ENCODE measurements at places on chromosomes 1 and 21.

GRCh38 chr1:39418236-39418635 is 73.2 kb upstream of the BMP8A start:
- DNase-seq = no peak

DNA sequence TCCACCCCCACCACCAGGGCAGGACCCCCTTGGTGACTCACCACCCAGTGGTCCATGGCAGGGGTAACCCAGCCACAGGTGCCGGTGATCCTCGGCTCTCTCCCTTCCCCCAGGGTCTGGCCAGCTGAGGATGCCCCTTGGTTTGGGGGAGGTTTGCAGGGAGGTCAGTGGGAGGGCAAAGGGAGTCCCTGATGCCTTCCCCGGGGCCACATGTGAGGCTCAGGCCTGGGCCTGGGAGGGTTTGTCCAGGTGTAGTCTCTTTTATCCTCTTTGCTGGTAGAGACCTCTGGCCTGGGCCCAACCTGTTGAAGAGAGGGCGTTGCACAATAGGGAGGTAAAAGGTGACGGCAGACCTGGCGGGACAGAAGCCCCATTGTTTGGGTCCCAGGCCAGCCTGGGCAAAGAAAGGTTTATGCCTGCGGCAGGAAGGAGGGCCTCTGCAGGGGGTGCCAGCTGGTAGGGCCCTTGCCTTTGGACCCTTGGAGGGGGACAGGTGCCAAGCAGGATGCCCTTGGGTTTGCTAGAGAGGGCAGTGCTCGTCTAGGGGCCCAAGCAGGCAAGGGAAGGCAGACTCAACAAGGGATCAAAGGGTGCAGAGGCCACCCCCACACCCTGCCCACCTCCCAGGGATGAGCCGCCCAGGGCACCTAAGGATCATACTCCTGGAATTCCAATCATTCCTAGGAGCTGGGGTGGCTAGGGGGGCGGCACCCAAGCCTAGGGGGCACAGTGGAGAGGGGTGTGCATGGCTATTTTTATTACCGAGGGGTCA is 760 bp upstream of the TINAGL1 start:
- no peak for DNase-seq

GRCh38 chr1:19044471-19044870 is 88.0 kb upstream of the IFFO2 start:
- DNase-seq = no peak

DNA sequence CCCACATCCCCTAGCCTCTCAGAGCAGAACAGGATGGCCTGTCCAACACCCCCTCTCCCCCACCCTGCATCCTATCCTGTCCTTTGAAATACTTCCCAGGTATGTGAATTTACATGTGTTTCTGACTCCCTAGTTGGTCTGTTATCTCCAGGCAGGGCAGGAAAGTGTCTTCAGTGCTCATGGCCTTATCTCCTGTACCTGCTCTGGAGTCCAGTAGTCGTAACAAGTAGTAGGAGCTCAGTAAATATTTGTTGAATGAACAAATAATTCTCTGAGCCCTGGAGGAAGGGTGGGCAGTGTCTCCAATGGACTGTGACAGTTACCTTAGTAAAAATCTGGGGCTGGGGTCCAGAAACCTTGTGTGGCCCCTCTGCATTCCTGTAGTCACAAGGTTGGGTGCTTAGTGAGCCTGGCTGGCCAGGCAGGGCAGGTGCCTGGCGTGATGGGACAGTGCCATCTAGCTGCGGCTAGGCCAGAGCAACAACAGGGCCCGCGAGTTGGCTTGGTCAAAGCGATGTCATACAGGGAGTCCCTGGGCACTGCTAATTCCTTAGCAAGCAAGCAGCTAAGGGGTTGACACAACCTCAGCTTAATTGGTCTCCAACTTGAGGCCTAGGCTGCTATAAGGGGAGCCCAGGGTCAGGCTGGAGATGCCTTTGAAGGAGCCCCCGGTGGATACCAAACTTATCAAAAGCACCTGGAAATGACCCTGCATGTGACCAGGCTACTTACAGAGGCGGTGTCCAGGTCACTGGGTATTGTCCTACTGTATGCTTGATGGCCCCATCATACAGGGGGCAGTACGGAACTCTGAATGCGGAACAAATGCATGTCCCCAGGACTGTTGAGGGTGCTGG is 89.0 kb upstream of the PPM1J start:
- peak; percentile 57 for DNase-seq

- no peak for DNase-seq
Measured at GRCh38 chr21:36428761-36429432, 43.7 kb downstream of the CHAF1B start.
